ENCODE measurements at places on chromosomes 16 and 17.
A peak's percentile ranks its signal among the peaks of the same experiment; 100 is the strongest.

DNA sequence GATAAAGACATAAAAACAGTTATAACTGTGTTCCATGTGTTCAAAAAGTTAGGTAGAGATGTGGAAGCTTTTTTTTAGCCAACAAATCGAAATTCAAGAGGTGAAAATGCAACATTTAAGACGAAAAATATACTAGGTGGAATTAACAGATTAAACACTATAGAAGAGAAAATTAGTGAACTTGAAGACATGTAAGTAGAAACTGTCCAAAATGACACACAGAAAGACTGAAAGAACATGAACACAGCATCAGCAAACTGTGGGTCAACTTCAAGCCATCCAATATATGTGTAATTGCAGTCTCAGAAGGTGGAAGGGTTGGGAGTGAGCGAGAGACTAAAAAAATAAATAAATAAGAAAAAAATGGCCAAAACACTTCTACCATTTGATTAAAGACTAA is 9.3 kb downstream of the FAM83G start:
- no peak for DNase-seq

DNA sequence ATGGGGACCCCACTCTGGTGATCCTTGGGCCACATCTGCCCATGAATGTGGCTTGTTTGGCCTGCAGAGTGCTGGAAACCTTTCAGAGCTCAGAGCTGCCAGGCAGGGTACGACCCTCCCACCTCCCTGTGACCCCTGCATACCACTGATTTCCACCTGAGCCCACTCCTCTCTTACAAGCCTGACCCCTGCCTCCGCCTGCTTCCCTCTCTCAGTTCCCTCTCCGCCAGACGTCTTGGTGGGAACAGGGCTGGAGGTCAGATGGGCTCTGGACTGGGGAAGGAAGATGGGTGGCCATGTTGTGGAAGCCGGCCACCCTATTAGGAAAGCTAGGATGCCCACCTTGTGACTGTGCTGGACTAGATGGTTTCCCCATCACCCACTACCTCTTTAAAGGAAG is 185.1 kb downstream of the KATNIP start:
- DNase-seq = no peak

DNA sequence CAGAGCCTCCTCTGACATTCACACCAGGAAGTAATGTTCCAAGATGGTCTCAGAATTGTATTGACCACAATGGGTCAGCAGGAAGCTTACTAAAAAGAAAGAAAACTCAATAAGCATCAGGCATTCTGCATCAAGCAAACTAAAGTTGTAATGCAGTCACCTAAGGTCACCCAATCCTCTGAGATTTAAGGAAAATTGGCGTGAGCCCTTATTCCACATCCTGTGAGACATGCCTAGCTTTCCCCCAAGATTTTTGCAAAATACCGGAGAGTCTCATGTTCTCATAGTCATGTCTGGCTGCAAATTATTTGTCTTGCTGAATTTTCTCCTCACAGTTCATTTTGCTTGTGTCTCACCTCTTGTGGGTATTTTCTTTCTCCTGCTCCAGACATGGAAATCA is 417.1 kb upstream of the SOX9 start:
- DNase-seq = no peak

DNA sequence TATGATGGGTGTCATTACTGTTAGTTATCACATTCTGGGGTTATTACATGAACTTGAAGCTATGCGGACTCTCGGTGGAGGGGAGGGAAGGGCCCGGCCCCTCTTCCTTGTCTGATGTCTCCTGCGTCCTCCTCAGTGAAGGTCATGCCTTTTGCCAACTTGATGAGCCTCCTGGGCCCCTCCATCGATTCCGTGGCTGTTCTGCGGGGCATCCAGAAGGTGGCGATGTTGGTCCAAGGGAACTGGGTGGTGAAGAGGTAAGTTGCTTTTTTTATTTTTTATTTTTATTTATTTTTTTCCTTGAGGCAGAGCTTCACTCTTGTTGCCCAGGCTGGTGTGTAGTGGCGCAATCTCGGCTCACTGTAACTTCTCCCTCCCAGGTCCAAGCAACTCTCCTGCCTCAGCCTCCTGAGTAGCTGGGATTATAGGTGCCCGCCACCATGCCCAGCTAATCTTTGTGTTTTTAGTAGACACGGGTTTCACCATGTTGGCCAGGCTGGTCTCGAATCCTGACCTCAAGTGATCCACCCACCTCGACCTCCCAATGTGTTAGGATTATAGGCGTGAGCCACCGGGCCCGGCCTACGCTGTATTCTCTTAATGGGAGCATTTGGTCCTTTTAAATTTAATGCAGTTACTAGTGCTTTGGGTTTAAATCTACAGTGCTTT is 21.6 kb downstream of the POLR3E start:
- DNase-seq = peak; percentile 30
